Hematopoietic multipotent progenitor cell treated with erythropoietin and hydrocortisone succinate and interleukin-3 and kit ligand, for 17 days (in vitro differentiated cells): ENCODE measurements at places on chromosomes 13 and 19.

DNA sequence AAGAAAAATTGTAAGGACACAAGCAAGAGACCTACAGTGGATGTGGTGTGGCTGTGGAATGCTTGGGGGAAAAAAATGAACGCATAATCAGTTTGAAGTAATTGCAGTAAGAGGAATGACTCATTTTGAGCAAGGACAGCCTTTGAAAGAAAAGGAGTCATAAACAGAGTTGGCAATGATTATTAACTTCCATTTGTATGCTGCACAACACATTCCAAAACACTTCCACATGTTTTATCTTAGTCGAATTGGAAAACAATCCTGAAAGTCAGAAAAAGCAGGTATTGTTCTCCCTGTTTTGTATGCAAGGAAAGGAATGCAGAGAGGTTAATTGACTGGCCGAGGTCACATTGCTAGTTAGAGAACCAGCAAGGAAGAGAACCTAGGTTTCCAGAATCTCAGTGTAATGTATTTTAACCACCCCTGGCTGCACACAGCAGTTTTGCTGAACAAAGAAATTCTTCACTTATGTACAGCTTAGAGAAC lies 630.0 kb upstream of the MIR17HG start:
- no peak for DNase-seq

- peak; percentile 70 for DNase-seq
Measured at GRCh38 chr13:27712421-27712820, 79.9 kb upstream of the GSX1 start.

DNA sequence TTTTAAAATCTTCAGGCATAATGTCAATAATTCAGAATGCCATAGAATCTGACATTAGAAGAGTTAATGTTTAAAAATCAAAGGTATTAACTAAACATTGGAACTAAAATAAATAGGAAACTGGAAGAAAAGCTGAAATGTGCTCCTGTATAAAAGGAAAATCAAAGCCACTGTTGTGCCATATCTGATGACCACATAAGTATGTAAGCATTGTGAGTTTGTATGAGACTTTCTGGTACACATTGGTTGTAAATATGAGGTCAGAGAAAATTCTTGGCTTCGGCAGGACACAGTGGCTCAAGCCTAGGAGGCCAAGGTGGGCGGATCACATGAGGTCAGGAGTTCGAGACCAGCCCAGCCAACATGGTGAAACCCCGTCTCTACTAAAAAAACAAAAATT lies 48.3 kb upstream of the INTS6 start:
- DNase-seq, result no peak

- DNase-seq, result no peak
Measured at GRCh38 chr13:30108913-30109237, 198.5 kb downstream of the KATNAL1 start.

GRCh38 chr13:48165063-48165462 lies 67.9 kb upstream of the ITM2B start:
- no peak for DNase-seq

GRCh38 chr13:34722922-34723321 lies 219.1 kb upstream of the NBEA start:
- no peak for DNase-seq

DNA sequence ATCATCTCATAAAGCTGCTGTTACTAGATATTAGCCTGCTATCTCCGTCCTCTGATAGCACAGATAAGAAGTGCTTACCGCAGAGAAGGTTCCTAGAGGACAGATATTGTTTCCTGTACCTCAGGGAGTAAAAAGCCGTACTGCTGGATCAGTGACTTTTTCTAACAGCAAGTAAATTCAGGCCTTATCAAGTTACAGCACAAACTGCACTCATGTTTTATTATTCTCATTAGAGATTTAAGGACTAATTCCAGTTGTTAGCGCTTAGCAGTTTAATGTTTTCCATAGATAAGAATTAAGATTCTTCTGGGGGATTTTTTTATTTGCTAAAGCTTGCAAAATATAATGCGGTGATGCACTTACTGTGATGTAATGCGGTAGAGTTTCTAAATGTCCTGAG lies 119.0 kb upstream of the OBI1 start:
- DNase-seq, result no peak

- DNase-seq, result no peak
Measured at GRCh38 chr13:45055198-45055901, 65.0 kb upstream of the GTF2F2 start.

DNA sequence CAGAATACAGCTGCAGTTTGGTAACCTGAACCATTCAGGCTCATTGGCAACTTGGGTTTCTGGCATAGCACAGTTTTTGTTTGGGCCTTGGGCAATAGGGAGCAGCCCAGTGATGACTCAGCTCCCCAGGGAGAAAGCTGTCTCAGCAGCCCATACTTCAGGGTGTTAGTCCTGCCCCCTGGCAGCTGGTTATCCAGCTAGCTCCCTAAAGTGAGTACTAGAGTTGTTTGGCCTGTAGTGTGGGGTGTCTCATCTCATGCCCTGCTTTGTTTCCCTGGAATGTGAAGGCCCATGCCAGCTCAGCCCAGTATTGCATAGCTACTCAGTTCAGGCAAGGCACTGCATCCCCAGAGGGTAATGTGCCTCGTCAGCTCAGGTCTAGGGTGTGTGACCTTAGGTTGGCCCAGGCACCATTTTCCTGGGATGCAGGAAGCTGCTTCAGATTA lies 18.2 kb upstream of the ZNF543 start:
- DNase-seq, result peak; percentile 63

DNA sequence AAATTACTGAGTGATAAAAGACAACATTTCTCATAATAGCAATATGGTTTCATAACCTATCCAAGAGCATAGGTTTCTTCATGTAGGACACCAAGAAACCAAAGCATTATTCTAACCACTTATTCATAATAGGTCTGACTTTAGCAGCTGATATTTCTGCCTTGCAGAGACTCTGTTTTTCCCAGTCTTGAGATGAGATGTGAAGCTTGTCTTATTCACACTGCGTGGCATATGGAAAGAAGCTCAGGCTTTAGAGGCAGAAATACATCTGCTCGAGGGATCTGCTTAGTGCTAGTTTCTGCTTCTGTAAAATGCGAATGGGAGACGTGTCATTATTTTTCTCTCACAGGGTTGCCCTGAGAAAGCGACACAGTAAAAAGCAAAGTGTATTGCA lies 232.0 kb upstream of the SPRY2 start:
- DNase-seq, result no peak

GRCh38 chr13:45548281-45548680 lies 67.3 kb downstream of the ERICH6B start:
- DNase-seq, result no peak

GRCh38 chr13:35484384-35484783 lies 7.9 kb upstream of the MAB21L1 start:
- no peak for DNase-seq
